ENCODE measurements at places on chromosomes 16 and 17. TPM values are rescaled to one million over a fixed set of nuclear protein-coding genes. Genes with fewer than 3 reads are reported as not detected.

GRCh38 chr16:82638095-82638798, 11.5 kb downstream of the CDH13 start:
- DNase-seq: no peak

DNA sequence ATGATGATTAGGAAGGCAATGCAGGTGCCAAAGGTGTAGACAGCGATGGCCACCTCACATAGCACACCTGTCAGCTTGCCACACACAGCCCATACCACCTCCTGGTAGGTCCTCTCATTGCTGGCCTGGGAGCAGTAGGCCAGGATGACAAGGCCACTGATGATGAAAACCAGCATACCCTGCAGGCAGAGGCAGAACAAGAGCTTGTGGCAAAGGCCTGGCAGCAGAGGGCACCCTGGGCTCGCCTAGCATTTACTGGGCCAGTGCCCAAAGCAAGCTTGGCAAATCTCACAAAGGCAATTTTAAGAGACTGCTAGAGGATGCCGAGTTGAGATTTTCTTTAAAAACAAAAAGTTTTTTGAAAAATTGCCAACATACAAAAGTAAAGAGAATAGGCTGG, 5.9 kb downstream of the SLC38A7 start:
- DNase-seq: no peak

GRCh38 chr17:61400717-61401388, 1.2 kb downstream of the TBX2 start:
- DNase-seq: no peak

GRCh38 chr16:81567987-81568748, 123.6 kb downstream of the CMIP start:
- peak; percentile 87 for DNase-seq

GRCh38 chr17:1744551-1745512, 2.2 kb downstream of the SERPINF2 start:
- no peak for DNase-seq

DNA sequence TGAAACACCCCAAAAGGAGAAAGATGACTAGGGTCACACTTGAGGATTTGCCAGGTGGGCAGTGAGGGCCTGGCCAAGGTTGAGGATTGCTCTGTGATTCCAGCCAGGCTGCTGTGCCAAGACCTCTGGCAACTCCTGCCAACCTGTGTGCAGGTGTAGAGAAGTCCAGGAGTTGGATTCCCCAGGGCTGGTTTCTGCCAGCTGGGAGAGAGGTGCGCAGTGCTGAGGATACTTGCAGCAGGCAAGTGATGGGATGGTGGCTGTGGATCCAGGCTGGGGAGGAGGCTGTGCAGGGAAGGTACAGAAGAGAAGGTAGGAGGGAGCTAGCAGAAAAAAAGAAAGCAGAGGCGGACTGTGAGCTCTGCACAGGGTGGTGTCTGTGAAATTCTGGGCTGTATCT, 6.6 kb downstream of the RIPOR1 start:
- DNase-seq: no peak

GRCh38 chr16:73840728-73841127, 455.9 kb upstream of the PSMD7 start:
- no peak for DNase-seq

- no peak for DNase-seq
These were observed 5.7 kb downstream of the ADGRG1 start for GRCh38 chr16:57634171-57634570.

DNA sequence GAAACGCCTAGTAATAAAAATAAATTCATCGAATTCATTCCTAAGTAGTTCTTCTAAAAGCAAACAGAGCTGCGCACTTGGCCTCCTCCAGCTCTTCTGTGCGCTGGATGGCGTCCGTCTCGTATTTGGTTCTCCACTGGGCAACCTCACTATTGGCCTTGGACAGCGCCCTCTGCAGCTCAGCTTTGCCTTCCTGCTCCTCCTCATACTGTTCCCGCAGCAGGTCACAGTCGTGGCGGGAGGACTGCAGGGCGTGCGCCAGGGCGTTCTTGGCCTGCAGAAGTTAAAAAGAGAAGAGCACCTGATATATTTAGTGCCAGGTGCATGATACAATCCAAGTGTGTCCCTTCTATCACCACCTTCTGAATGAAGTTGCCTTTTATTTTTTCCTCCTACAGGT, 21.8 kb downstream of the MYH3 start:
- DNase-seq: no peak

DNA sequence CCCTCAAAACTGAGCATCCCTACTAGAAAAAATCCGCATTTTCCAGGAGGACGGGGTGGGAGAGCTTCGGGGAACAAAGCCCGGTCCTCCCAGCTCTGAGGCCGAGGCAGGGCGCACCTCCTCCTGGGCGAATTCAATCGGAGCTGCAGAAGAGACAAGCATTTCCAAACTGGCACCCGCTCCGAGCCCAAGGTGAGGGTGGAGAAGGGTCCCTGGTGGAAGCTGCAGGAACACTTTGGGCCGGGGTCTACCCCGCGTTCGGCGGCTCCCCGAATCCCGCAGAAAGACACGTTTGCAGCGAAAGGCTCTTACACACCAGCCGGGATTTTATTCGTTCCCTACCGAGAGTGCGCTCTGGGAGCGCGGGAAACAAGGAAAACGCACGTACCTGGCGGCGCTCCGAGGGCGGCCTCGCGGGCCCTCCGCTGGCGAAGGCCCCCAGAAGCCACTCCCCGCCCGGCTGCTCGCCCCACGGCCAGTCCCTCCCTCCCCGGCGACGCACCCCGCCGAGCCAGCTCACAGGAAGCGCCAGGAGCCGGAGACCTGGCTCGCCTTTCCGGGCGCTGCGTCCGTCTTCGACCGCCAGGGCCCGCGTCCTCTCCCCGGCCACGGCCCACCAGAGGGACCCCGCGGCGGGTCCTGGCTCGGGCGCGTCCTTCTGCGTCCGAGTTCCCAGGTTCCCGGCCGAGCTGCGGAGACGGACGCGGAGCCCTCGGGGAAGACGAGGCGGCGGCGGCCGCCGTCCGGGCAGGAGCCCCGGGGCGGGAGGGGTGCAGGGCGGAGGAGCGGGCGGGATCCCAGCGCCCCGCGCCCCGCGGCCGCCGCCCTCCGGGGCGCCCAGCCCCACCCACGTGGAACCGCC, 49.8 kb upstream of the BAHCC1 start:
- DNase-seq: peak; percentile 91

DNA sequence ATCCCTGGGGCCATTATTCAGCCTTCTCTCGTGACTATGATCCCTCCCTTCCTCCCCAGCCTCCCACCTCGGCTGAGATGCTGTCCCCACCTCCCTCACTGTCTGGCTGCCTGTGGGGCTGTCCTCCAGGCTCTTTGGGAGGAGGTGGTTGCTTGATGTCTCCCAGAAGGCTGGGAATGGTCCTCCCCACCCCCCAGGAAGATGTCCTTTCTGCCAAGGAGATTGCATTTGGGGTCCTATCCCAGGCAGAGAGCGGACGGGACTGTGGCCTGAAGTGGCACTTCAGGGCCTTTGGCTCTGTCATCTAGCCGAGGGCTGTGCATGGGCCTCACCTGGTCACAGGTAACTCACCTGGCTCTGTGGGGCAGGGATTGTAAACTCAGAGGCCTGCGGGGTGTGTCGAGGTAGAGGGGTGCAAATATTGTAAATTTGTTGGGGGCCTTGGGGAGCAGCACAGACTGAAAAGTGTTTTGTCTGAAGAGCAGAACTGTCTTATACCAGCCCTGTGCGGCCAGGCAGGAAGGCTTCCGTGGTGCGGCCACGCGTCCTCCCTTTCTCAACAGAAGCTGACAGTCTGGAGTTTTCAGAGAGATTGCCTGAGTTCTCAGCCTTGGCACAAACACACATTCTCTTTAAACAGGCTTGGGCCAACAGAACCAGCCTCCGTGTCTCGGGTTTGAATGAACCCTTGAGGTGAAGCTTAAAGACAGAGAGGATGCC, 177.9 kb downstream of the SEC14L1 start:
- peak; percentile 54 for DNase-seq

GRCh38 chr17:73227379-73227778, 34.3 kb downstream of the CPSF4L start:
- DNase-seq: no peak

- no peak for DNase-seq
These were observed 1.9 kb downstream of the GLIS2 start for GRCh38 chr16:4317532-4318450.

DNA sequence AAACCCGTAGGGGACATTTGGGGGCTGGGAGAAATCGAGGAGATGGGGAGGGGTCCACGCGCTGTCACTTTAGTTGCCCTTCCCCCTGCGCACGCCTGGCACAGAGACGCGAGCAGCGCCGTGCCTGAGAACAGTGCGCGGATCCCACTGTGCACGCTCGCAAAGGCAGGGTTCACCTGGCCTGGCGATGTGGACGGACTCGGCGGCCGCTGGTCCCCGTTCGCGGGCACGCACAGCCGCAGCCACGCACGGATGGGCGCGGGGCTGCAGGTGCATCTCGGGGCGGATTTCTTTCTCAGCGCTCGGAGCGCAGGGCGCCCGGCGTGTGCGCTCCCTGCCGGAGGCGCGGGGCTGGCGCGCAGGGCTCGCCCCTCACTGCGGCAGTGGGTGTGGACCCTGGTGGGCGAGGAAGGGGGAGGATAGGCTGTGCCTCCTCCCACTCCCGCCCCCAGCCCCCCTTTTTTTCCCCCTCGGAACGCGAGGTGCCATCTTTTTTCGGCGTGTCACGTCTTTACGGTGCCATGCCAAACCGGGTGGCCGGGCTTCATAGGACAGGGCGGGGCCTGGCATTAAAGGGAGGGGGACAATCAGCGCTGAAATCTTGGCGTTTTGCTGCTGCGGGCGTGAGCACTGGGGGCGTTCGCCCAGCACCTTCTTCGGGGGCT, 1.1 kb downstream of the MAPT start:
- DNase-seq: peak; percentile 47

UTS2R gene
- not detected for polyA plus RNA-seq

RPS15A gene
- 1,817 TPM for polyA plus RNA-seq

MYH1 gene
- polyA plus RNA-seq: not detected

DNAI2 gene
- not detected for polyA plus RNA-seq

SLC5A10 gene
- 0.15 TPM for polyA plus RNA-seq

IRX3 gene
- polyA plus RNA-seq: 3.7 TPM

SLC16A5 gene
- 27.6 TPM for polyA plus RNA-seq
